ENCODE measurements at places on chromosomes 6 and 20.

DNA sequence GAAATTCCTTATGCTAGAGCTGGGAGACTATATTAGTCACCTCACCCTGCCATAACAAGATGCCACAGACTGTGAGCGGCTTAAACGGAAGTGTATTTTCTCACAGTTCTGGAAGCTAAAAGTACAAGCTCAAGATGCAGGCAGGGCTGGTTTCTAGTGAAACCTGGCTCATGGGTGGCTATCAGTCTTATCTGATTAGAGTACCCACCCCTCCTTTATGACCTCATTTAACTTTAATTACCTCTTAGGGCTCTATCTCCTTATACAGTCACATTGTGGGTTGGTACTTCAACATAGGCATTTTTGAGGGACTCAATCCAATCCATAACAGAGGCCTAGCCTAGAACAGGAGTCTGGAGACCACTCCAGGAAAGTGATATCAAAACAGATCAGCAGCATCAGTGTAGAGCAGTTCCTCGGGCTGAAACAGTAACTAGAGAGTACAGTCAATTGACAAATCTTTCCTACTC lies 2.3 kb upstream of the SNRNP48 start:
- no peak for DNase-seq

- no peak for DNase-seq
Observed at GRCh38 chr6:39091220-39091619, 23.8 kb downstream of the SAYSD1 start.

- no peak for DNase-seq
Observed at GRCh38 chr6:90370493-90370959, 73.9 kb upstream of the BACH2 start.

DNA sequence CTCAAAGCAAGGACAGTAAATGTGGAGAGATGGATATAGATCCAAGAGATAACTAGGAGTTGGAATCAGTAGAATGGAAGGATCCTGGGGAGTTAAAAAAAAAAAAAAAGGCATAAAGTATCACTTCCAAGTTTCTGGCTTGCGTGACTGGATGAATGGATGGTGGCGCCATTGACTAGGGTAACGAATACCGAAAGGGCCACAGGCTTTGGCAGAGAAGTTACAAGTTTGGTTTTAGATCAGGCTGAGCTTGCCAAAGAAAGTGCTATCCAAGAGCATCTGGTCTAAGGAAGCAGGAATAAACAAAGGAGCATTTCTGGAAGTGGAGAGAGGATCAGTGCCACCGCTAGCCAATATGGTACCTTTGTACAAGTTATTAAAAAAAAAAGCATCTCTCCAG lies 17.5 kb downstream of the L3MBTL1 start:
- DNase-seq: no peak

DNA sequence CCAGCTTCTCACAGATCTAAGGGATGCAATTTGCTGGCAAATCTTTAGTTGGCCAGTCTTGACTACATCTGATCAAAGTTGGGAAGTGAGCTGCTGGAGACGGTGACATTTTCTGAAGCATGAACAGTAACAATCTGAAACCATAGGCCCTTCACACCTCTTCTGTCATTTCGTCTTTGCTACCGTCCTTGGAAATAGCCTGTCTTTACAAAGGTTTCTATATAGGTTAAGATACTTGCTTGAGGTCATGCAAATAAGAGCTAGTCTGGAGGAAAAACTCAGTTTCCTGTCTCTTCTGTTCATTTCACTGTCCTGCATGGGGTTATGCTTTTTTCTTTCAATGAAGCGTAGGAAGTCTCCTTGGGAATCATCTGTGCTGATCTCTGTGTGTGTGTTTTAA lies 55.6 kb downstream of the CARMIL1 start:
- no peak for DNase-seq

- no peak for DNase-seq
Observed at GRCh38 chr20:36744764-36745191, 1.1 kb downstream of the NDRG3 start.

DNA sequence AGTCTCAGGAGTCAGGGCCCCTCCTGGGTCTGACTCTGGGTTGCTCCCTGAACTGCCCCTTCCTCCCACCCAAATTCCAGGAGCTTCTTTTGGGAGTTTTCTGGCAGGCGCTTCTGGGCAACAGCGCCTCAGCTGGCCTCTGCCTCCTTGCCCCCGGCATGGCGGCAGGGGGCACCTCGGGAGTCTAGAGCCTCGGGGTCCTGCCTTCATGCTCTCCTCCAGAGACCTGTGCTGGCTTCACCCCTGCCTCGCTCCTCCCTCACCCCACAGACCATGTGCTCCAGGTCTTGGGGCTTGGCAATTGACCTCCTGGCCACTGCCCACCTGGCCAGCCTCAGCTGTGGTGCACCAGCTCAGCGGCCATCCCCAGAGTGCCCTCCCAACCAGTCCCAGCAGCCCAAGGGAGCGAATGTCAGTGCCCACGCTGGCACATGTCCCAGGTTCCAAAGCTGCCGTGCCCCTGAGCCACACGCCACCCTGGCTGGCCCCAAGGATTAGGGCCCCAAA lies 43.4 kb downstream of the SRC start:
- DNase-seq: no peak

- no peak for DNase-seq
Observed at GRCh38 chr20:58899512-58899911, 47.0 kb downstream of the GNAS start.

- no peak for DNase-seq
Observed at GRCh38 chr20:3194617-3195280, 9.7 kb downstream of the DDRGK1 start.

GRCh38 chr6:113642714-113643406 lies 214.3 kb upstream of the MARCKS start:
- DNase-seq: no peak

- no peak for DNase-seq
Observed at GRCh38 chr6:72835749-72836148, 213.9 kb downstream of the KCNQ5 start.

GRCh38 chr6:137641474-137642077 lies 147.4 kb upstream of the OLIG3 start:
- peak; percentile 54 for DNase-seq
